T-helper 2 cell (primary cell): ENCODE measurements at places on chromosomes 1 and 21.

- peak; percentile 28 for DNase-seq
Measured at GRCh38 chr1:66445492-66446181, 88.3 kb upstream of the SGIP1 start.

GRCh38 chr1:201692555-201693394 is 136.2 kb upstream of the IPO9 start:
- no peak for DNase-seq

DNA sequence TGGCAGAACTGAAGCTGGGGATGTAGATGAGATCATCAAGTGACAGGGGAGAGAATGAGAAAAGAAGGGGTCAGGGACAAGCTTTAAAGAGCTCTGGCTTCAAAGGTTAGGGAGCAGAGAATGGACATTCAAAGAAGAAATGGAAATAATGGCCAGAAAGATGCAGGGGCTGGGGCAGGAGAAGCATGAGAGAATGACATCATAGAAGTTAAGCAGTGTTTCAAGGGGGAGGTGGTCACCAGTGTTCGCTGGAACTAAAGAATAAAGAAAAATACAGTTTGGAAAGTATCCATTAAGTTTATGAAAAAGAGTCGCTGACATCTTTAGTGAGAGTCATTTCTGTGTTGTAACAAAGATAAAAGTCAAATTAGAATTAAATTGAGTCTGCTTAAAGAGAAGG is 44.3 kb downstream of the TARBP1 start:
- no peak for DNase-seq

DNA sequence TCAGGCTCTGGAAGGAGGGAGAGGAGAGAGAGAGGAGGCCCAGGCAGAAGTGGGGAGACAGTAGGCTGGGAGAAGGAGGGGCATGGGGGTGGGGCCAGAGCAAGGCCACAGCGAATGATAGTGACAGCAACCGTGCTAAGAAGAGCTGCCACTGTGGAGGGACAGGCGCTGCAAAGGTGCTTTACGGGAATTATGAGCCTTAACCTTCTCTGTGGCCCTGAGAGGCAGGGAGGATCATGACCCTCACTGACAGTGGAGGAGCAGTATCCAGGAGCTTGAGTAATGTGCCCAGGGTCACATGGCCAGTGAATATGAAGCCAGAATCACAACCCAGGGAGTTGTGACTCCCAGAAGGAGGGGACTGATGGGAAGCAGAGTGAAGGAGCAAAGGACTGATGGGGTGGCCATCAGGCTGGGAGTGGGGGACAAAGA is 53.4 kb upstream of the RPL11 start:
- no peak for DNase-seq

GRCh38 chr1:233313434-233314155 is 13.9 kb upstream of the MAP3K21 start:
- no peak for DNase-seq

DNA sequence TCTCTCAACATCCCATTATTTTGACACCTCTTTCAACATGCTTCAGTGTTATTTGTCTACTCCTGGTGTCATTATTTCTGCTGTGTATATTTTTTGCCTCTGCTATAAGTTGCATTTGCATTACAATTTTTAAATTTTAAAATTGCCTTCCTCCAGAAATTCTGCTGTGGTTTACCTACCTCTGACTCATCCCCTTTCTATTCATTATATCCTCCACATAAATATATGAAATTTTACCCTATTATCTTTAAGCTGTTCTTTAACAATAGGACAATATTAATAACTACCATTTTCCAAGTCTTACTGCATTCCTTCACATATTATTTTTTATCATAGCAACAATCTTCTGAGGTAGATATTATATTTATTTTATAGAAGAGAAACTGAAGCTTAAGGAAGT is 178.1 kb upstream of the NRIP1 start:
- DNase-seq: no peak

- DNase-seq: no peak
Measured at GRCh38 chr1:93502571-93502970, 54.7 kb downstream of the FNBP1L start.

GRCh38 chr1:185934476-185935189 is 200.4 kb downstream of the HMCN1 start:
- DNase-seq: no peak

DNA sequence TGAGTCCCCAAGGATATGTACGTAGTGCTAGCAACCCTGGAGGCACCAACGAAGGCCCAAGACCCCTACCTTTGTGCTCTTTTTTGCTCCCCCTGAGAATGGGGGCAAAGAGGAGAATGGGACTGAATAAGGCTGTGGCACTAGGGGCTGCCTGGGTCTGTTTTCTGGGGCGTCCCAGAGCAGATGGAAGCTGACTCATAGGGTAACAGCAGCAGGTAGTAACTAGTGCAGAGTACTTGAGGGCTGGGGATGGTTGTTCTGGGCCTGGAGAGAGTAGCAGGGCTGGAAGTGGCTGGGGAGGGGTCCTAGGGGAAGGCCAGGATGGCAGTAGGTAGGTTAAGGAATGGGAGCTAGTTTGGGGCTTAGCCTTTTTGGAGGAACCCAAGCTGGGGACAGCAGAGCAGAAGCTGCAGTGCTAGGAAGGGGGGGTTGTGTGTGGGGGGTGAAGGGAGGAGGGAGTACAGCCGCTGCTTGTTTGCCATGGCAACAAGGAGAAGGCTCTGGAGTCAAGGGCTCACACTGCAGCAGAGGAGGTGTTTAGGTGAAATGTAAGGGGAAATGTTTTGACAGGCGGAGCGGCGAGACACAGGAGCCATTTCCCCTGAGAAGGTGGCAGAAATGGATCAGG is 1.8 kb downstream of the NCDN start:
- peak; percentile 16 for DNase-seq

DNA sequence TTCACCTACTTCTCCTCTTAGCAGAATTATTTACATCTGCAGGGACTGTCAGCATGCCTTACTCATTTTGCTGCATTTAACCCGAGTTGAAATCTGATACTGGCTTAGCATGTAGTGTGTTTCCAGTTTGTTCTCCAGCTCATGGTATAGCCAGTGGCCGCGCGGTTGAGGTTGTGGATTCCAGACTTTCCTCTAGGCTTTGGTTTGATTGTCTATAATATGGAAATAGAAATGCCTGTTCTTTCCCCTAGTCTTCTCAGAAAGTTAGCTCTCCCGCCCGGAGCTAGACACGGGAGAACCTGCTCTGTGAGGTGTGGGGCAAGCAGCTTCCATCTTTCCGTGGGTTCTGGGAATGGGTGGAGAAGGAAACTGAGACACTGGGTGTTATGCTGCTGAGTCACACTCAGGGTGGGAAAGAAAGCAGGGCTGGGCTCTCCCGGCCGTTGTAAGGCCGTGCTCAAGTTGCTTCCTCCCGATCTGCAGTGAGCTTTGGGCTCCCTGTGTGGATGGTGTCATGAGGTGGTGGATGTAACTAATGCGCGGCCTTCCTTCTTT is 206.8 kb upstream of the TMEM51 start:
- no peak for DNase-seq

DNA sequence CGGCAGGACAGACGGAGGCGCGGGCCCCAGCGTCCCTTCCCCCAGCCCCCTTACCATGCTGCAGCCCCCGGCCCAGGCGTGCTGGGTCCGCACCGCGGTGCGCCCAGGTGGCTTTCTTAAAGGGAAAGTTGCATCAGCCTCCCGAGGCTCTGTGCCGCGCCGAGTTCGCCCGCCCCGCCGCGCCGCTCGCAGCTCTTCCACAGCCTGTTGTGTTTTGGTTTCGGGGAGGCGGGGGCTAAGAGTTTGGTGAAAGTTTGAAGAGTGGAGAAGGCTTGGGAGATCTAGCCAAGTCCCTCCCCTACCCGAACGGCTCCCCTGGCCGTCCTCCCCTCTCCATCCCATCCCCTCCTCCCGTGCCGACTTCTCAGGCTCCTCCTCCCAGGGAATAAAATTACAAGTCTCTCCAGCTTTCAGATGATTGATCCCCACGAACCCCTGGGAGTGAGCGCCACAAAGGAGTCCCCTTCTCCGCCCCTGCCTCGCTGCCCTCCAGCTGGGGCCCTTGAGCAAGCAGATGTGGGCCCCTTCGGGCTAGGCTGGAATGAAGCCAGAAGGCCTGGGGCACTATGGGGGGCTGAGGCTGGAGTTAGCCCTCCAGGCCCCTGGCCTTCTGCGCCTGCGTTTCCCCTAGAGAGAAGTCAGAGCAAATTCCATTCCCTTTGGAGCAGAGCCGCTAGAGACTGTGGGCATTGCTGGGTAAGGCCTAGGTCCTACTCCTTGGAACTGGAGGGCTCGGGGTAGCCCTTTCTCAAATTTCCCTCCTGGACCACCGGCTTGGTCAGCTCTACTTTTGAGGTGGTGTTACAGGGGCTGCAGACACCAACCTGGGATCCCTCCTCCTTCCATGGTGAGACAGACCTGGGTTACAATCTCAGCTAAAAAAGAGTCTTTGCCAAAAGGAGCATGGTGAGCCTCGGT is at the start of gene SLC6A9:
SLC6A9 (minus strand) TSS at position 211 of the 918 bp plus-strand sequence. CDS start 7,185 bp downstream, outside the sequence.
- no peak for DNase-seq

- DNase-seq: no peak
Measured at GRCh38 chr1:46687093-46687659, 15.5 kb downstream of the TEX38 start.

GRCh38 chr21:46622226-46622625 is 13.2 kb upstream of the PRMT2 start:
- DNase-seq: no peak

DNA sequence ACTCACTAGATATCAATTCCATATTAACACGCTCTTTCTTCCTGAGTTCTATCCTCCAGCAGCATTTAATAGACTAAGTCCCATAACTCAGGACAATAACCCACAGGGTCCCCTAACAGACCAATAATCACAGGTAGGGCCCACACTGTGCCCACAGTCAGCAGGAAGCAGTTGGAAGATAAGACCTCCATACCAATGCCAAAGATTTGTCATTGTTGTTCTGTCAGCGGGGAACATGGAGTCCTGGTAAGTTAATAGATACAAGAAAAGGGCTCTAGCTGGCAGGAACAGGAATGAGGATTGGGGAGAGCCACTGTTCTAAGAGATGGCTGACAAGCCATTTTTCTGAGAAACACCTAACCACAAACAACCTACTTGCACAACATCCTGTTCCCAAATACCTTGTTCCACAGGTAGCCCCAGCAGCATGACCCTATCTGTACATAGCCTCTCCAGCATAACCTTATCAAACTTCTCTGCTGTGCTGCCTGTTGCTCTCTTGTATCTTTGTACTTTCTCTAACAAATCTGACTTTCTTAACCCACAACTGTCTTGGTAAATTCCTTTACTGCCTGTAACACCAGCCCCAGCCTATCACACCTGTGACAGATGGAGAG is 142.0 kb upstream of the KCNJ15 start:
- no peak for DNase-seq

GRCh38 chr1:237875291-237875690 is 15.4 kb downstream of the ZP4 start:
- no peak for DNase-seq

GRCh38 chr1:94688646-94689045 is 131.5 kb upstream of the SLC44A3 start:
- no peak for DNase-seq

- no peak for DNase-seq
Measured at GRCh38 chr21:32562915-32563314, 22.4 kb downstream of the TCP10L start.

DNA sequence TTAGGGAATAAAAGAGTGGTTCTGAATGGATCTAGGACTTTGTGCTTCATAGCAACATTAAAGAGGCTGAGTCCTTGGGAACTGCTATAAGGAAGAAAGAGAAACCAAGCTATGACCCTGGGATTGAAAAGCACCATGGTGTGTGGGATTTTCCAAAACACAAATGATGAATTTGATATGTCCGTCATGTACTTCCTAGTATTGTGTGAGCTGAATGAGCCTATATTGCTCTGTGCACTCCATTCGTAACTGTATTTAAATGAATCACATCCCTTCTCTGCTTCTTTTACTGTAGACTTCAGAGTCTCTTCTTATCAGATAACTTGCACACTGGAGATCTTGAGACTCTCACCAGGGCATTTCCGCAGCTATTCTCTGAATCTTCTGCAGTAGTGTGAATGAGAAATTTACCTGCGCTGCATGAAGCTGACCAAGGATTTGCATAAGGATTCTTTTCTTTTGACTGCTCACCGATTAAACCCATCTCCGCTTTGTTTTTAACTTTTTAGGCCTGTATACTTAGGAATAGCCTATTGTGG is 23.1 kb upstream of the OR10J4 start:
- no peak for DNase-seq

- no peak for DNase-seq
Measured at GRCh38 chr1:32693455-32694174, 9.0 kb downstream of the SYNC start.

DNA sequence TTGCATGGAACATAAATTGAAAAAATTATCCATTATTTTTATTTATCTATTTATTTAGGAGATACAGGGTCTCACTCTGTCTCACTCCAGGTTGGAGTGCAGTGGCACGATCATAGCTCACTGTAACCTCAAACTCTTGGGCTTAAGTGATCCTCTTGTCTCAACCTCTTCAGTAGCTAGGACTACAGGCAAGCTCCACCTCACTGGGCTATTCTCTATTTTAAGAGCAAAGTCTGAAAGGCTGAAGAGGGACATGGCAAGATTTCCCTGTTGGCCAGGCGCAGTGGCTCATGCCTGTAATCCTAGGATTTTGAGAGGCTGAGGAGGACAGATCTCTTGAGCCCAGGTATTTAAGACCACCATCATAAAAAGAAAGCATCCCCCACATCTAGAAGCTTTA is 14.0 kb upstream of the RC3H1 start:
- no peak for DNase-seq

DNA sequence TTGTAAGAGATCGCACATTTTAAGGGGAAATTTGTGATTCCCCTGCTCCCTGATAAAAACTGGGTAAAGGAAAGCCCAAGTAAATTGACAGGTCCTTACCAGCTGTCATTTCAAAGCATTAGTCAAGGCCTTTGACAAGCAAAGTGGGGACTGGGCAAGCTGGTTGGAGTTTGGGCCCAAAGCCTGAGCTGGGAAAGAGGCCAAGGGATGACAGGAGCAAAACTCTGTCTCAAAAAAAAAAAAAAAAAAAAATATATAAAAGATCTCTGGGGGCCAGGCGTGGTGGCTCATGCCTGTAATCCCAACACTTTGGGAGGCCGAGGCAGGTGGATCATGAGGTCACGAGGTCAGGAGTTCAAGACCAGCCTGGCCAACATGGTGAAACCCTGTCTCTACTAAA is 36.9 kb downstream of the SLC2A1 start:
- no peak for DNase-seq

GRCh38 chr1:55575571-55576279 is 360.6 kb upstream of the USP24 start:
- no peak for DNase-seq

GRCh38 chr1:55559161-55559611 is 344.0 kb upstream of the USP24 start:
- no peak for DNase-seq

GRCh38 chr1:34929853-34930701 is 627 bp upstream of the DLGAP3 start:
- DNase-seq: no peak

GRCh38 chr1:226877669-226878068 is 7.3 kb downstream of the PSEN2 start:
- DNase-seq: no peak

DNA sequence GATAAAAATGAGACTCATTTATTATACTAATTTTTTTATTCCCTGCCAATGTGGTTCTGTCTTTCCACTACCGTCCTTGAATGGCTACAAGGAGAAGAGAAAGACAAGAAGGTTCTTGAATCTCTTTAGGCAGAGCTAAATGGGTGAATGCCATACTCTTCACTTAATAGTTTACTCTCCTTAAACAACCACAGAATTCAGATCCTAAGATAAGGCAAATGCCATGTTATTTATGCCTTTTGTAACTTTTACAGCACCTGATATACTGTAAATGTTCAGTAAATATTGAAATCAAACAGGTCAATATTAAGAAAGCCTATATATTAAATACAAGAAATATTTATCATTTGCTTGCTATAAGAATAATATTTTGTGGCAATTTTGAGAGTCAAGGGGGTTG is 58.4 kb downstream of the IGSF5 start:
- no peak for DNase-seq
